ENCODE measurements at places on chromosomes 2 and 18.

- DNase-seq, result no peak
Measured at GRCh38 chr18:26555804-26556553, 7.6 kb upstream of the KCTD1 start.

DNA sequence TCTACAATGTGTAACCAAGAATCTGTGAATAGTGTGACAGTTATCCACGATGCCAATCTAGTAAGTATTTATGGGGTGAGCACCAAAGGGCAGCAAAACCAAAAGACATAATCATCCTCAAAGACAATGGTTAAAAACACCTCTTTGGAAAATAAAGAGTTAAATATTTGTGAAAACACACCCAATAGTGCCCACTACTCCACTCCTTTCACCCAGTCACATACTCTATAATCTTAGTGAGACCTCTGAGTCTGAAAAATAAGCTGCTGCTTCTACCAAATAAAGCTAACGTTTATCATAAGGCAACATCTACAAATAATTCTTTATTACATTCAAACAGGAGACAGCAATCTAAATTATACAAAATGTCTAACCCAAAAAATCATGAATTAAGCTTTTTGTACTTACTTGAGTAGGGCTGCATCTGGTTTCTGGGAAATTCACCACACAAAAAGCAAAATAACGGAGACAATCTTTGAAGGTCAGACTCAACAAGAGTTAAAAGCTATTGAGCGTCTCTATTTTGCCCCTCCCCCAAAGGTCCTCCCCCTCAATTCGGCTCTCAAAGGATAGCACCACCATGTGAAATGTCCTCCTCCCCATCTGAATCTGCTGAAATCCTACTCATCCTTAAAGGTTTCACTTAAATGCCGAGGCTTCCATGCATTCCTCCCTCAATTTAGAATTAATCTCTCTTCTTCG lies 2.0 kb downstream of the RAPH1 start:
- no peak for DNase-seq

DNA sequence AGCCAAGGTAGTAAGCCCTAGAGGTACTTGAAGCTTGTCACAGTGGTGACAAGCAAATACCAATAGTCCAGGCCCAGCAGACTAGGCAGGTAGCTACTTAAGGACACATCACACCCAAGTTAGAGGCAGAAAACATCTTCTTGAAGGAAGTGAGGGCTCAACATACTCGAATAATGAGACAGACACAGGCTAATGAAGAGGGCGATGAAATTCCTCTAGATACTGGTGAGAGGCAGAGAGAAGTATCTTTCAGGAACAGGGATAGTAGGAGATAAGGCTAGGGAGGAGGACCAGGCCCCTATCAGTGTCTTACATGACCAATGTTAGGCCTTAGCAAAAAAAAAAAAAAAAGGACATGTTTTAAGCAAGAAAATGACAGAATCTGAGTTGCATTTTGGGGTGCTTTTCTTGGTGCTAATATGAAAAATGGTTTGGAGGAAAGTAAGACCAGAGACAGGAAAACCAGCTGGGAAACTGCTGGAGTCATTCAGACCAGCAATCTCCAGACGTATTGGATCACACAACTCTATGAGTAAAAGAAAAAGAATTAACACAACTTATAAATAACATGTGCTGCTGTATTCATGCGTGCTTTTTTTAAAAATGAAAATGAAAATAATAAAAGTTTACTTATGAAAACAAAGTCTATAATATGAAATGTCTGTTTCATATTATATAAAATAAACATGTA lies 37.7 kb downstream of the COBLL1 start:
- no peak for DNase-seq

DNA sequence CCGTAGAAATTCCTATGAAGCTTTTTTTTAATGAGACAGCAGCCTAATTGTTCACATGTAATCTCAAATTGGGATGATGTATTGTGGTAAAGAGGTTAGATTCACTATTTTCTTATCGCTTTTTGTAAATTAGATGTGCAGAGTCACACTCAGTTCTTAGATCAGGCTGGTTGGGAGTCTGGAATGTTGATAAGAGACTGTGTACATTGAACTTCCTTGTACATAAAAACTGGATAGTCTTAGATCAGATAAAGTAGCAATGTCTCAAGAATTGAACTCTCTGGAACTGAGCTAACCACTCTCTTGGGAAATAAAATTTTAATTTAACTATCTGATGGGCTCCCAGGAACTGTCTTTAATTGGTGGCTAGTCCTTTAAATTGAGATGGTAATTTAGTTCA lies 108.1 kb upstream of the MSTN start:
- DNase-seq, result no peak

GRCh38 chr2:9403924-9404323 lies 19.4 kb downstream of the ITGB1BP1 start:
- DNase-seq, result no peak

GRCh38 chr18:42412281-42412680 lies 457.2 kb downstream of the PIK3C3 start:
- no peak for DNase-seq

DNA sequence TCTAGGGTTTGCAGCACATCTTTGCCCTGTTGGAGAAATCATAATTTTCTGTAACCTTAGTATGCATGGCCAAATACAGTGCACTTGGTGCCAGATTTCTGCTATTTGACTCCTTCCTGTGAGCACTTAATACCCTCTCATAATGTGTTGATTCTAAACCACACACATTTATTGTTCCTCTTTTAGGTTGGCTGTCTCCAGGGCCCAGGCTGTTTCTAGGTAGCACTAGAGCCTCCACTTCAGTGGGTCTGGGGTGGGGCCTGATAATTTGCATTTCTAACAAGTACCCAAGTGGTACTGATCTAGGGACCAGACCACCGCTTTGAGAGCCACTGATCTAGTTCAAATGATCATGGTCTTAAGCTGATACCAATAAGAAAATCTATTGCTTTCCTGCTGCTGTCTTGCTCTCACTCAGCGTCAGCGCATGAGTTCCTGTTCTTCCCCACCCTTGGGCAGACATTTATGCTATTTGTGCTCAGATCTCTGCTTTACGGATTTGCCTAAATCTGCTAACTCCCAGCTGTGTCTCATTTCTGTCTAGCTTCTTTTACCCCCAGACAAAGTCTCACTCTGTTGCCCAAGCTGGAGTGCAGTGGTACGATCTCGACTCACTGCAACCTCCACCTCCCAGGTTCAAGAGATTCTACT lies 7.4 kb downstream of the PTRHD1 start:
- DNase-seq, result no peak

DNA sequence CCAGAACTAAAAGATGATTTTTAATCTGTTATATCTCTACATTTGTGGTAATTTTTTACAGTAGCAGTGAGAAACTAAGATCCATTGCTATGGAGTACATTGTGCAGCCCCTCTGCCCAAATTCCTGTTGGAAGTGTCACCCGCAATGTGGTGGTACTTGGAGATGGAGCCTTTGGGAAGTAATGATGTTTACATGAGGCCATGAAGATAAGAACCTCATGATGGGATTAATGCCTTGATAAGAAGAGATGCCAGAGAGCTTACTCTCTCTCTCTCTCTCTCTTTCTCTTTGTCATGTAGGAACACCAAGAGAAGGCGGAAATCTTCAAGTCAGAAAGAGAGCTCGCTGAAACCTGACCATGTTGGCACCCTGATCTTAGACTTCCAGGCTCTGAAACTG lies 535.4 kb downstream of the PID1 start:
- no peak for DNase-seq

- no peak for DNase-seq
Measured at GRCh38 chr18:77146249-77147080, 13.9 kb upstream of the MBP start.

All from posterior cingulate gyrus (tissue), 11 donors.